ENCODE measurements at places on chromosomes 5 and 9.

- no peak for DNase-seq
Measured at GRCh38 chr5:66307647-66308241, 163.6 kb downstream of the SREK1 start.

GRCh38 chr9:26975728-26976707 is 19.8 kb downstream of the IFT74 start:
- no peak for DNase-seq

DNA sequence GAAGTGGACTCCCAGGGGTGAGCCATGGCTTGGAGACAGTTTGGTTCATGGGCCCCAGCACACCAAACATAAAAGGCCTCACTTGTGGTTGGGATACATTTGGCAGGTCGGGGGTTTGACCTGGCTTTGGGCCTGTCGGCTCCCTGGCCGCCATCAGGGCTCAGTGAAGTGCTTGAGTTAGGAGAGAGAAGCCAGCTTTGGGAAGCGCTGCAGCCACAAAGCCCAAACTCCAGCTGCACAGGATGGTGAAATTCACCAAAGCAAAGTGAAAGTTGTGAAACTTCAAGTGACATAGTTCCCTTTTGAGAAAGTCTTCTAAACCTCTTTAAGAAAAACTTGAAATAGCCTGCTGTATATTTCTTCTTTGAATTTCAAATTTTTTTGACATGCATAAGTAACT is 27.5 kb downstream of the SLC46A2 start:
- no peak for DNase-seq

DNA sequence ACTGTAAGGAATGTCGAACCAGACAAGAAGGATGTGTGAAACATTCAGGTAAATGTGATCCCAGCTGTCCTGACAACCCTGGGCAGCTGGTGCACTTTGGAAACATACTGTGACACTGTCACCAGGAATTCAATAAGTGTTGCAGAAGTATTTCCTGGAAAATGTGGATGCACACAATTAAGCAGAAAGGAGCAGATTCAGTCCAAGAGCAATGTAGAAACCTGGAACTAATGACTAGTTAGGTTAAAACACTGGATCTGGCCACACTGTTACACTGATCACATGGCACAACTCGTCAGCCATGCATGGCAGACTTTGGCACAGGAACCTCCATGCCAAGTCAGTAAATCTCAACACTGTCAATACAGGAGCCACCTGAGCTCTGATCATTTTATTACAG is 109.0 kb downstream of the FAM174A start:
- no peak for DNase-seq

GRCh38 chr9:93871286-93871685 is 83.9 kb downstream of the BARX1 start:
- no peak for DNase-seq

DNA sequence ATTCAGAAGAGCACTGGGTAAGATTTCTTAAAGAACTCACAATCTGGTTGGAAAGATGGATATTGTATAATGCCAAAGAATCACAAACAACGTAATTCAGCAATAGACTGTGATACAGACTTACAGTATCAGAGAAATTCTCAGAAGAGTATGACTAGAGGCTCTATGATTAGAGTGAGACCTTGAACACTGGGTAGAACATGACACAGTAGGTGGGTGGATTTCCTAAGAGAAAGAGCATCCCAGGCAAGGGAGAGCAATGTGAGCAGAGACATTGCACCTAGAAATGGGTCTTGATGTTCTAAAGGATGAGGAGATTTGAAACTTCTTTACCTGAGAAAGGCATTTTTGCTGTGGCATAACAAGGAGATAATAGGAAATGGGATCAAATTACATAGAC is 27.3 kb upstream of the CAST start:
- DNase-seq, result no peak

GRCh38 chr9:107274096-107274495 is 9.0 kb upstream of the RAD23B start:
- DNase-seq, result no peak

- DNase-seq, result no peak
Measured at GRCh38 chr5:79890930-79891249, 100.2 kb downstream of the MTX3 start.

DNA sequence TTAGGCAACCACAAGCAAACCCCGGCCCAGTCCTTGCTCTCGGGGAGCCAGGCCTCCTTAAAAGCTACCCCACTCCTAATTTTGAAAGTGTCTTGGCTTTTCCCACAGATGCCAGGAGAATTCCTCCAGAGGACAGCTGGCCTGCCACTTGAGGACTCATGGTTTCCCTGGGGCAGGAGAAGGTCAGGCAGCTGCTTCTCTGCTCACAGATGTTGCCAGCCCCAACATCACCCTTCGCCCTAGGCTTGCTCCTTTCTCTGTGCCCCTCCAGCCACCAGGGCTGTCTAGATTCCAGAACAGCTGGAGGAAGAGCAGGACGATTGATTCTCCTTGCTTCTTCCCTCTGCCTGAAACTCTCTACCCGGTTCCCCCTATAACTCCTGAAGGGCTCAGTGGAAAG is 8.5 kb downstream of the GGTA1 start:
- DNase-seq, result no peak

DNA sequence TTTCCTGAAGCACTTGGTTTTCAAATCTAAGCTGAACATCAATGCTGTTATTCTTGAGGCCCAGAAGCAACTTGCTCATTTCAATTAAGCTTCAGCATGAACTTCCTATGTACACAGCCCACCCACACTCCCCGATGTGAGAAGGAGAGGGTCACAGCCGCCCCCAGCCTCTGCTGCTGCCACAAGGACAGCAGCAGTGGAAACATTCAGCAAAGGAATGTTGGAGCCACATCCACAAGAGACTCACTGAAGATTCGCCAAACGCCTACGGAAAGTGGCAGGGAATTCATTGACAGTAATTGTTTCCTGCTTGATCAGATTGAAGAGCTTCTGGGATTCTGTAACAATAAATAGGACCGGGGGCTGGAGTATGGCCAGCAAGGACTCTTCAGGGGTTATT is 2.9 kb downstream of the TGFBI start:
- no peak for DNase-seq

Data from stimulated activated CD8-positive, alpha-beta memory T cell treated with anti-CD3 and anti-CD28 coated beads, Interleukin-15, amount 100 ng/mL, for 4 hours (primary cell).